MCF 10A (cell line): ENCODE measurements at places on chromosomes 16 and 17. TPM values are rescaled to one million over a fixed set of nuclear protein-coding genes. Genes with fewer than 3 reads are reported as not detected.
A peak's percentile ranks its signal among the peaks of the same experiment; 100 is the strongest.

The FLCN gene
- total RNA-seq: 25.6 and 49.7 TPM in 2 replicates

The SOX8 gene
- not detected in 2 replicates for total RNA-seq

The SCN4A gene
- 0.05 TPM in 1 of 2 replicates, not detected in the other for total RNA-seq

The UTS2R gene
- not detected in 2 replicates for total RNA-seq

The LDHD gene
- 0.15 and 0.30 TPM in 2 replicates for total RNA-seq

The ZNF287 gene
- total RNA-seq: 2.2 and 2.4 TPM in 2 replicates

The TEX14 gene
- 0.07 TPM in 1 of 2 replicates, not detected in the other for total RNA-seq

The MEIOB gene
- not detected in 2 replicates for total RNA-seq

GRCh38 chr16:86581458-86581857, 3.1 kb downstream of the FOXL1 start:
- no peak for DNase-seq

- DNase-seq: no peak
These were observed 50.8 kb downstream of the AKAP1 start for GRCh38 chr17:57135789-57136291.

DNA sequence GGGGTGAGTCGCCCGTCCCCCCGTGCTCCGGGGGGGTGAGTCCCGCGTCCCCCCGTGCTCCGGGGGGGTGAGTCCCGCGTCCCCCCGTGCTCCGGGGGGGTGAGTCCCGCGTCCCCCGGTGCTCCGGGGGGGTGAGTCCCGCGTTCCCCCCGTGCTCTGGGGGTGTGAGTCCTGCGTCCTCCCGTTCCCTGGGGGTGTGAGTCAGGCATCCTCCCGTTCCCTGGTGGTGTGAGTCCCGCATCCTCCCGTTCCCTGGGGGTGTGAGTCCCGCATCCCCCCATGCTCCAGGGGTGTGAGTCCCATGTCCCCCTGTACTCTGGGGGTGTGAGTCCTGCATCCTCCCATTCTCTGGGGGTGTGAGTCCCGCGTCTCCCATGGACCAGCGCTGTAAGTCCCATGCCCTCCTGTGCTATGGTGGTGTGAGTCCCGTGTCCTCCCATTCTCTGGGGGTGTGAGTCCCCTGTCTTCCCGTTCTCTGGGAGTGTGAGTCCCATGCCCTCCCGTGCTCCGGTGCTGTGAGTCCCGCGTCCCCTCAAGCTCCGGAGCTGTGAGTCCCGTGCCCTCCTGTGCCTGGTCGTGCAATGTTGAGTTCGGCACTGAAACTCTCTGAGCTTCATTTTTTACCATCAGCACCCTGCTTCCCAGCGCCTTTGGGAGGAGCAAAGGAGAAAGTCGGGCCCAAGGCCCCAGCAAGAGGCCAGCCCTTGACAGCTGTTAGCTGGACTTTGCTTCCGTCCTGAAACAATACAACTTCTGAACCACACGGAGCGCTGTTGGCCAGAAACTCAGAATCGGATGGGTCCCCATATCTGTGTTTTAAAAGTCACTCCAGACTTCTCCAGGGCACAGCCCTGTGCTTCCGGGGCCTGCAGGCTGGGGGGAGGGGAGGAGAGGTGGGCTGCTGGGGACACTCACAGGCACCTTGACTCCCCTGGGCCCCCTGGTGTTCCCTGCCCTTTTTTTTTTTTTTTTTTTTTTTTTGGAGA, 11.5 kb upstream of the ZC3H18 start:
- peak; percentile 47 for DNase-seq

GRCh38 chr17:77636835-77637817, 321.4 kb upstream of the TNRC6C start:
- no peak for DNase-seq

DNA sequence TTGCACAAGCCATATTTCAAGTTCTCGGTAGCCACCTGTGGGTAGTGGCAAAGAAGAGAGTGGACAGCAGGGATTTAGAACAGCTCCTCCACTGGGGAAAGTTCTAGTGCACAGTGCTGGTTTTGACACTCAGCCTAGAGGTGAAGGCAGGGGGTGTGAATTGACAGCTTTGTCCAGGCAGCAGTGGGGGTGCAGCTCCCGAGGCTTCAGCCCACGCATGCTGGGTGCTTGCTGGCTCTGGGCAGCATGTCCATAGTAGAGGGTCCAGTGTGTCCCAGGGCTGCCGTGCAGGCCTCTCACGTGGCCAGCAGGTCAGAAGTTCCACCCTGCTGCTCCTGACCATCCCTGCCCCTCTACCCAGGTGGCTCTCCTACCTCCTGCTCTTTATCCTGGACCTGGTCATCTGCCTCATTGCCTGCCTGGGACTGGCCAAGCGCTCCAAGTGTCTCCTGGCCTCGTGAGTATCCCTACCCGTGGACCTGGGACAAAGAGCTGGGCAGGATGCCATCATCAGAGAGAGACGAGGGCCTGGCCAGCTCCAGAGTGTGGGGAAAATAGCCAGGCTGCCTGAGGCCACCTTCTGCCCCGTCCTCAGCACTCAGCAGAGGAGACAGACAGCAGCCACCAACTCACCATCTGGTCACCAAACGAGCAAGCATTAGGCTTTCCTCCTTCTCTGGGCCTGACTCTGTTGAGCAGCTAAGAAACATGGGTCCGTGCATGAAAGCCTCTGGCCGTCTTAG, 29.8 kb downstream of the TTYH2 start:
- DNase-seq: no peak

GRCh38 chr16:1789643-1790045, 3.9 kb downstream of the IGFALS start:
- DNase-seq: no peak

- no peak for DNase-seq
These were observed 1.0 kb downstream of the CMTM4 start for GRCh38 chr16:66695471-66695934.

DNA sequence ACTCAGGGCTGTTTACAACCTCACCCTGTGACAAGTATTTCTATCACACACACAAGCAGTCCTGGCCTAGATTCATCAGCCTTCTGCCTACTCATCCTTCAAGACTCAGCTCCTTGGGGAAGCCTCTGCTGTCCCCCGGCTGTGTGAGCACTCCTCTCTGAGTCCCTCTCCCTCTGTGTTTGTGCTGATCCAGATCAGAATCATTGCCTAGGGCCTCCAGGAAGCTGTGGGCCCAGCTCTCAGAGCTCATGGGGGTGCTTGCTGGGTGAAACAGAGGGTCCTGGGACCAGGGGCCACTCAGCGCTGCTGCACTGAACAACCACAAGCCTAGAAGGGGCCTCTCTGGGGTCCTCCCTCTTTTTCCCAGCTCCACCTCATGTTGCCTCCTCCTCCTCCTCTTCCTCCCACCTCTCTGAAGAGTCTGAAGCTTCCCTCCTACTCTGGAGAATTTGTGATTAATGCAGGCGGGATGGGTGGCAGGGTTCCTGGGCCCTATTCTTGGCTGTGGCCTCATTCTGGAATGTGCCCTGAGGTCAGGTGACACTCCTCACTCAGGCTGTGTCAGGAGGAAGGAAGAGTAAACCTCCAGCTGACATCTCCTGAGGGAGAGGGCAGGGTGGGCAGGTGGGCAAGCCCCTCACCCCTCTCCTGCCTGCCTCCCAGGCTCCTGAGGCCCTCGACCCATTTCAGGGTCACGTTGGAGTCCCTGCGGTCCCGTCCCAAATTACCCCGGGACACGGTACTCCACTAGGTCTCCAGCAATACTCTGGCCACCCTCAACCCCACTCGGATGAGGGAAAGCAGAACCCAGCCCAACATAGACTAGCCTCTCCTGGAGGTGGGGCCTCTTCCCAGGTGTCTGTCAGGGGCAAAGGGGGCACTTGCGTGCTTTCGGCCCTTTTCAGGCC, 10.1 kb downstream of the WFIKKN2 start:
- DNase-seq: no peak

- peak; percentile 66 for DNase-seq
These were observed 43.4 kb upstream of the CRHR1 start for GRCh38 chr17:45740553-45741330.

- no peak for DNase-seq
These were observed 78.8 kb downstream of the GNAO1 start for GRCh38 chr16:56269811-56270684.

GRCh38 chr17:65020284-65020683, 36.3 kb downstream of the GNA13 start:
- peak; percentile 84 for DNase-seq

DNA sequence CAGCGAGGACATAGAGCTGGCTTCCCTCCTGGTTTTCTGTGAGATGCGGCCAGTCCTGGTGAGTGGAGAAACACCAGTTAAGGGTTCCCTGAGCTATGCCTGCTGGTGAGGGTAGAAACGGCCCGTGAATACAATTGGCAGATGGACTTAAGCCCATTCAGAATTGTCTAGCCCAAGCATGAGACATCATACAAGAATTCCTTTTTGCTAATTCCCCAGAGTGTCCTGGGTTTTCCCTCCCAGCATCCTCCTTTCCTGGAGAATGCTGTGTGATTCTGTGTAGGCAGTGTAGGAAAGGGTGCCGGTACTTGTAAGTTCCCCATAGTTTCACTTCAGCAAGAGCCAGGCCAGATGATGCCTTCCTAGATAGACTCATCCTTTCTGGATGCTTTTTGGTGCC, 65.1 kb downstream of the SDR42E1 start:
- DNase-seq: no peak

DNA sequence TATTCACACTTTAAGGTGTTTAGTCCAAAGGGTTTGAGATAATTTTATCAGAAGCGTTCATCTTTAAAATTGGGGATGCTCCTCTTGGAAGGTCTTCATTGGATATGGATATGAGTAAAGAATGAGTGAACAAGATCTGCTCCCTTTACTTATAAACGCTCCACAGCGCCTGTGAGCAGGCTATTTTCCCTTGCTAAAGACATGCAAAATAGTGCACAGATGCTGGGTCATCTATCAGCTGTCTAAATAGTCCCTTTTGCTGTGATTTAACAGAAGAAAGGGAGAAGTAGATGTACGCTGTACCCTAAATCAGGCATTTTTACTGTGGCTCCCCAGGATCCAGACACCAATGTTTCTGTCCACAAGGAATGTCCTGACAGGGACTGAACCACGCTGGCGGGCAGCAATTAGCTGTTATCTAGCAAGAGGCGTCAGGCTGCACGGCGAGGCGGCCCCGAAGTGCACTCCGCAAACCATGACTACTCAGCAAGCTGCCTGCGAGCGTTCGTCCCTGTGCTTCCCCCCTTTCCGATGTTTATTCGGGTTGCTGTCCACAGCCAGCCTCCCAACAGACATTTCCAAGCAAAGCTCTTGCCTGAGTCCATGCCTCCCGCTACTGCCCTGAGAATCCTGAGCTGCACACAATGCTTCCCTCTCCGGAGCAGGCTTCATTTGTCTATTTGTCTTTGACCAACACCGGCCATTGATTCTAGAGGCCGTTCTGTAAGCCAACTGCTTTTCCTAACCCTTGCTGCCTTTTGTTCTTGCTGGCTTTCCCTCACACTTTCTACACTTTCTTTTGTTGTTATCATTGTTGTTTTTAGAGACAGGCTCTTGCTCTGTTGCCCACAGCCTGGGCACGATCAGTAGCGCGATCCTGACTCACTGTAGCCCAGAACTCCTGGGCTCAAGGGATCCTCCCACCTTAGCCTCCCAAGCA, 55.7 kb upstream of the CNEP1R1 start:
- no peak for DNase-seq

DNA sequence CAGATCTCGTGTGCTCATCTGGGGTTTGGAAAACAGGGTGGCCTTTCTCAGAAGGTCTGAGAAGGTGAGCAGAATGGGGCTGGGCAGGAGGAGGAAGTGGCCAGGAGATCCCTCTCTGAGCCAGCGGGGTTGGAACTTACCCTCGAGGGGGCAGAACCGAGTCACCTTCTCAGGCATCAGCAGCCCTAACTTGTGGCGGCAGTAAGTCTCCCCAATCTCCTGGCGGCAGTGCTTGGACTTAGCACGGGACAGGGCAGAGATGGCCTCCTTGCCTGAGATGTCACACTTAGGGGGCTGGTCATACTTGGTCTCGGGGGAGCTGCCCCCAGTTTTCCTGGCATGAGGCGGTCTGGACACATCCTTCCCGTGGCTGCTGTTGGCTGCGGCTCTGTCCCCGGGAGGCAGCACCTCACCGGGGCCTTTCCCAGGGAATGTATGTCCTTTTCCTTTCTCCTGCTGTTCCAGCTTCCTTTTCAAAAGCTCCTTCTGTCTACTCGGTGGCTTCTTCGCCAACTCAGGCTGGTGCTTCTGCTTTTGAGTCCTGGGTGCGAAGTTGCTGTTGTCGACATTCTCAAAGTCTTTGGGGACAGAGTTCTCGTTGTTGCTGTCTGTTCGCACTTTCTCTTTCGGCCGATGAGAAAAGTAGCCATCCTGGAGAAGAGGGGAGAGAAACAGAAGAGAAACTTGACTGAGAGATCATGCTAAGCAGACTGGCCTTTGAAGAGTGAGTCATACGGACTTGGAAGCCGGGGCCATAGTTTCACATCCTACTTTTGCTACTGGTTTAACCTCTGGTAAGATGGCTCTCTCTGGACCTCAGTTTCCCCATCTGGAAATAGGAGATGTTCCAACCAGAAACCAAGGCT, 211.7 kb downstream of the XYLT1 start:
- DNase-seq: no peak

- no peak for DNase-seq
These were observed 902 bp downstream of the SCRN2 start for GRCh38 chr17:47840001-47840741.

- DNase-seq: peak; percentile 87
These were observed 12.9 kb downstream of the TRIM37 start for GRCh38 chr17:59093702-59094231.

- DNase-seq: no peak
These were observed 175.7 kb upstream of the GSE1 start for GRCh38 chr16:85437166-85438052.

GRCh38 chr16:11359370-11359769, 14.1 kb downstream of the RMI2 start:
- DNase-seq: peak; percentile 31

DNA sequence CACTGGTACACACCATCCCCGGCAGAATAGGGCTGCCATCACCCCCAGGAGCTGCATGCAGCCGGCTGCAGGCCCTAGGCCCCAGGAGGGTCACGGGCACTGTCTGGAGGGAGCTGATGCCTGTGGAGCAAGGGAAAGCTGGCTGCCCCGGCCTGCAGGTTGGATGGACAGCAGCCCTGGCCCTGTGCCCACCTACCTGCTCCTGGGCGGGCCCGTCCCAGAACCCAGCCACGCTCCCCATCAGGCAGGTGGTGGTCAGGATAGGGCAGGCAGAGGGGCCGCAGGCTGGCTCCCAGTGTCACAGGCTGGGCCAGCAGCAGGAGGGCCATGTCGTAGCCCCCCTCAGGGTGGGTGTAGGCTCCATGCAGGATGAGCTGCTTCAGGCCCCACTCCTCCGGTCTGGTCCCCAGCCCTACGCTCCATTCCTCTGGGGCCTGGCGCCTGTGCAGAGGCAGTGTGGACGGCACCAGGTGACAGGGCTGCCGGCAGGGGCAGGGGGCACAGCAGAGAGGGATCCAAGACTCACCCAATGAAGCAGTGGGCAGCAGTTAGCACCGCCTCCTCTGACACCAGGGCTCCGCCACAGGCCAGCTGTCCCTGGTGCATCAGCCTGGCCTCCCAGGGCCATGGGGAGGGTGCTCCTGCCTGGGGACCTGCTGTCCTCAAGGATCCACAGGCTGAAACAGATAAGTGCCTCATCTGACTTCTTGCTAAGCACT, 4.0 kb downstream of the PRSS53 start:
- no peak for DNase-seq

GRCh38 chr16:84026606-84027005, 16.0 kb downstream of the SLC38A8 start:
- DNase-seq: no peak
